CD4-positive, alpha-beta T cell treated with Interleukin-12 subunit alpha and Interleukin-12 subunit beta, for 1 hour (primary cell): ENCODE measurements at places on chromosomes 7 and 10.

DNA sequence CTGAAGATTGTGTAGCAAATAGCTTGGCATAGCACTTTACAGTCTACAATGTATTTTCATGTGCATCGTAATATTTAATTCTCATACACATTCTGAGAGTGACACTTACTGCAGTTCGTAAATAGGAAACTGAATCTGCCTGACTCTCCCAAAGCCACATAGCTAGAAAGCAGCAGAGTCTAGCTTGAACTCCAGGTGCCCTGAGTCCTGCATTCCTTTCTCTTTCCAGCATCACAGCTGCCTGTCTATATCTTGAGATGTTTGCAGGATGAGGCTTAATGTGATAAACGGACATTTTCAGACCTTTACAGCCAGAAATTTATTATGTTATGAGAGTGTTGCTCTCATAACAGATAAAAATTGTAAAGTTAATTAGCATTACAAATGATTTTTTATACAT lies 132.9 kb upstream of the PLXDC2 start:
- no peak for DNase-seq

GRCh38 chr10:18505456-18506118 lies 145.8 kb downstream of the NSUN6 start:
- DNase-seq = no peak

DNA sequence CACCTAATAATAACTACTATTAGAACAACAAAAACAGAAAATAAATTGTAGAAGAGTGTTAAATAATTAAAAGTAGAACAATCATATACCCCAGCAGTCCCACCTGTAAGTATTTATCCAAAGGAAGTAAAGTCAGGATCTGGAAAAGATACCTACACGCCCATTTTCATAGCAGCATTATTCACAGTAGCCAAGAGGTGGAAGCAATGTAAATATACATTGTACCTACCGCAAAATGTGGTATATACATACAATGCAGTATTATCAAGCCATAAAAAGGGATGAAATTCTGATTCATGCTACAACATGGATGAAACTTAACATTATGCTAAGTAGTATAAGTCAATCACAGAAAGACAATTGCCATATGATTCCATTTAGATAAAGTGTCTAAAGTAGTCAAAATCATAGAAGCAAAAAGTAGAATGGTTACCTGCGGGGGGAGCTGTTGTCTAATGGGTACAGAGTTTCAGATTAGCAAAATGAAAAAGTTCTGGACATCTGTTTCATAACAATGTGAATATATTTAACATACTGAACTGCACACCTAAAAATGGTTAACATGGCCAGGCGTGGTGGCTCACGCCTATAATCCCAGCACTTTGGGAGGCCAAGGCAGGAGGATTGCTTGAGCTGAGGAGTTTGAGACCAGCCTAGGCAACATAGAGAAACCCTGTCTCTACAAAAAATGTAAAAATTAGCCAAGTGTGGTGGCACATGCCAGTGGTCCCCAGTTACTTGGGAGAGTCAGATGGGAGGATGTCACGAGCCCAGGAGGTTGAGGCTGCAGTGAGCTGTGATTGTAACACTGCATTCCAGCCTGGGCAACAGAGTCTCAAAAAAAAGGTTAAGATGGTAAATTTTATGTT lies 6.0 kb upstream of the TMED4 start:
- peak; percentile 79 for DNase-seq

- no peak for DNase-seq
Measured at GRCh38 chr7:146645383-146645976, 528.9 kb downstream of the CNTNAP2 start.

DNA sequence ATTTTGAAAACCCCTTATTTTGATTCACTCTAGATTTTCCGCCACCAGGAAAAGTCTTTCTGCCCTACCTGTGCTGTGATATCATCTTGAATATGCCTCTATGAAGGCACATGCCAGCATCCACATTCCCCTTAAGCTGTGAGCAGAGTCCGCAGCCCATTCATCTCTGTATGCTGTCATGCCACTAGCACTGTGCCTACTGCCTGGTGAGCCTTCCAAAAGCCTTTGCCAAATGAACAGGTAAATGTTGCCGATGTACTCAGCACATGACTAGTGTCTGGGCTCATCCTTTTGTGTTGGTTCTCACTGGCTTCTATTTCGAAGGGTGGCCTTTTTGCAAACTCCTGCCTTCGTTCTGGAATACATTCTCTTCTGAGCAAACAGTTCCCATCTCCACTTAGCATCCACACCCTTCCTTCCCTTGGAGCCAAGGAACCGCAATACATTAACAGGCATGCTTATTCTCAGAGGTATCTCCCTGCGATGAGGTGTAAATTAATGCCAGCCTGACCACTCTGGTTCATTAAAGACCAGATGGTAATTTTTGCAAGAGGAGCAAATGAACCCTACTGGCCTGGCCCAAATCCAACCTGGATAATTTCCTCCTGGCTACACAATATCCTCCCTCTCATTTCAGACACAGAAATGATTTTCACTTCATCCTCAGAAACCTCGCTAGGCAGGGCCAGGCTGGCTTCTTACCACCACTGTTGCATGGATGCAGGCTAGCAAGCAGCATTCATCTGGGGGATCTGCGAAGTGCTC lies 339.7 kb upstream of the NFE2L3 start:
- DNase-seq = no peak

- peak; percentile 79 for DNase-seq
Measured at GRCh38 chr7:27196287-27196767, 3.6 kb downstream of the HOXA13 start.

GRCh38 chr7:20330239-20330927 lies at the start of gene ITGB8:
TSS of gene ITGB8 (plus strand) at chr7:20330900. CDS start at chr7:20331807, 907 bp downstream.
- DNase-seq = no peak

DNA sequence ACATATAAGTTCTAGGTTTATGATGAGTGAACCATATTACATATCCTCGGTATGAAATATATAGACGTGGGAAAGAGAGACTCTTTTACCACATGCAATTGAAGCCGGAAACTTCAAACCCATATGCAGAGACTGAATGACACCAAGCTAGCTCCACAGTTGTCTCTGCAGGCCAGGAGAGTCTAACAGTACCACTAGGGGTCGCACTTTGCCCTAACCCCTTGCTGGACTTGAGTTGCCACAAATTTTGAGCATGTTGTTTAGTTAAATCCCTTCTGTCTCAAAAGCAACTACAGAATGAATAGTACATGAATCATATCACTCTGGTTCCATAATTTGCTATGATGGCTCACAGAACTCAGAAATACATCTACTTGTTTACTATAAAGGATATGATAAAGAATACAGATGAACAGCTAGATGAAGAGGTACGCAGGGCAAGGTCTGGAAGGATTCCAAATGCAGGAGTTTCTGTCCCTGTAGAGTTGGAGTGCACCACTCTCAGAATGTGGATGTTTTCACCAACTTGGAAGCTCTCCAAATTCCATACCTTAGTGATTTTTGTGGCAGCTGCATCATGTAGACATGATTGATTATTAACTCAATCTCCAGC lies 112.4 kb upstream of the YAE1 start:
- peak; percentile 48 for DNase-seq

GRCh38 chr10:36765782-36766414 lies 359.5 kb upstream of the ANKRD30A start:
- no peak for DNase-seq

GRCh38 chr10:34920578-34920977 lies 105.5 kb upstream of the PARD3 start:
- DNase-seq = no peak

GRCh38 chr7:65975814-65976445 lies 6.1 kb downstream of the GUSB start:
- no peak for DNase-seq

GRCh38 chr7:150801242-150801945 lies 825 bp downstream of the TMEM176A start:
- no peak for DNase-seq
